ENCODE measurements at places on chromosomes 2 and 18.

DNA sequence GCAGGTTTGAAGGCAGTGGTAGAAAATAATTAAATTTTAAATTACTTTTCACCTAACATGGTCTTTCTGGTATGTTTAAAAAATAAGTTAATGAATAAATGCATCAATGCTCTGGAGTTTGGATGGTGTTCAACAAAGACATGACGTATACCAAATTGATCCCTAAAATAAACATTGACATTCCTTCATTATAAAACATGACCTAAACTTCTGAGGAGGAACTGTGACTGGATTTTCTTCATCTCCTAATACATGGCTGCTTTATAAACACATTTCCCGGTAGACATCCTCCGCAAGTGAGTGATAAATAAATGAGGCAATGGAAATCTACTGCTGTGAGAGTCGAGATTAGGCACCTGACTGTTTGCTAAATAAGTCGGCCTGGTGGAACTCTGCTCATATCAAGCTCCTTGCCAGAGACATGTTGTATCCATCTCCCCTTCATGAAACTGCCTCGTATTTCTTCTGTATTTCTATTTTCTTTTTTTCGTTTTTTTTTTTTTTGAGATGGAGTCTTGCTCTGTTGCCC, 362.3 kb downstream of the RNF144A start:
- no peak for DNase-seq

DNA sequence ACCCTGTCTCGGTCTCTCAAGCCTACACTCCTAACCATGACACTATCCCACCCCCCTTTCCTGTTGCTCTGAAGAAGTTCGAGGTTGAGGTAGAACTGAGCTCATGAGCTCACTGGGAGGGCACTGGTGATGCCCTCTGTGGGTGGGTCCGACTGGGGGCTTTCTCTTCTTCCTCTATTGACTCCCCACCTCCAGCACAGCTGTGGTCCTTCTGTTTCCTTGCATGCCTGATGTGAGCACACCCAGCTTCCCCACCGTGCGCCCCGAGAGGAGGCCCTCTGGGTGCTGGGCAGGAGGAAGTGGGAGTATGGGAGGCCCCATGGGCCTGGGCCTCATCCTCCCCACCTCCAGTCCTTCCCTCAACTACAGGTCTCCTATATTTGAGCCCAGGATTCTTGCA, 20.9 kb downstream of the SPEG start:
- DNase-seq: no peak

DNA sequence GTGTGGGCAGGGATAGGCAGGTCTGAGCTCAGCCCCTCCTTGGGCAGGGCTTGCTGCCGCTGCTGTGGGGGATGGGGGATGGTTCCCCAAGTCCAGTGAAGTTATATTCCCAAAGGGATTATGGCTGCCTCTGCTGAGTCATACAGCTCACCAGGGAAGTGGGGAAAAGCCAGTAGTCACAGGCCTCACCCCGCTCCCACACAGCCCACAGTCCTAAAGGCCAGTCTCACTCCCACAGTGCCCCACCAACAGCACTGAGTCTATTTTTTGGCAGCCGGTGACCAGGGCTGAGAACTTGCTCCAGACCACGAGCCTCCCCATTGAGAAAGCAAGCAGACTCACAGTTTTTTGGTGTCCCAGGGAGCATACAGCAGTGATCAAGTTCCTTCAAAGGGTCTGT, 173.3 kb downstream of the OSR1 start:
- DNase-seq: no peak

GRCh38 chr2:140747665-140748064, 1383.2 kb downstream of the LRP1B start:
- no peak for DNase-seq
